ENCODE measurements at places on chromosomes 3 and 15. TPM values are rescaled to one million over a fixed set of nuclear protein-coding genes. Genes with fewer than 3 reads are reported as not detected.

Gene SYNPR
- total RNA-seq = 105 TPM

Gene CORO2B
- 19.6 TPM for total RNA-seq

Gene RBP2
- total RNA-seq = not detected

Gene TNFSF10
- total RNA-seq = 5.5 TPM

Gene PIF1
- total RNA-seq = 2.3 TPM

Gene XCR1
- total RNA-seq = not detected
